ENCODE measurements at places on chromosomes 5 and 9. TPM values are rescaled to one million over a fixed set of nuclear protein-coding genes. Genes with fewer than 3 reads are reported as not detected.
A peak's percentile ranks its signal among the peaks of the same experiment; 100 is the strongest.

DNA sequence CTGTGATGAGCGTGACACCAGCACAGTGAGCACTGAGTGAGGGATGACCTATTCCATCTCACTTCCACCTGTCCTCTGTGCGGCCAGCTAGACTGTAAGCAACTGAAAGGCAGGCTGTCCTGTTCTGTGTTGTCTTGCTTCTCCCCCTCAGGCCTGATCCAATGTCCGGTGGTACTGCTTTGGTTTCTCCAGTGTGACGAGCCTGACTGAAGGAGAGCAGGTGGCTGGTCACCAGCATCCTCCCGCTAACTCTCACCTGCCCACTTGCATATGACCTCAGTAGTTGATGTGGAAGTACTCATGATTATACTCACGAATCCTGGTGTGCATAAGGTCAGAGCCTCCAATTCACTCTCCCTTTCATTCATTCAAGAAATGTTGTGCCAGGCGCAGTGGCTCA, 2.4 kb upstream of the SLC27A4 start:
- peaks cover 7% of the 10 kb centered on the region for H3K4me1 ChIP-seq
- H3K27me3 ChIP-seq = no peaks in the 10 kb centered on the region
- no peaks in the 10 kb centered on the region for H3K36me3 ChIP-seq
- no peak for DNase-seq
- no peak overlapping the region for H3K4me3 ChIP-seq

GRCh38 chr5:131206772-131207171, 36.0 kb downstream of the LYRM7 start:
- H3K4me3 ChIP-seq = no peak overlapping the region
- no peaks in the 10 kb centered on the region for H3K4me1 ChIP-seq
- H3K27ac ChIP-seq = no peak overlapping the region

GRCh38 chr5:141508440-141508797, 19.5 kb downstream of the PCDHGC5 start:
- H3K27me3 ChIP-seq = peaks cover 18% of the 10 kb centered on the region
- H3K4me1 ChIP-seq = peaks cover 60% of the 10 kb centered on the region
- H3K27ac ChIP-seq = peak overlapping the region; percentile 98
- no peak for DNase-seq

GRCh38 chr5:74519161-74519571, 121.4 kb downstream of the ENC1 start:
- peaks cover 3% of the 10 kb centered on the region for H3K27me3 ChIP-seq
- no peak overlapping the region for H3K27ac ChIP-seq
- peaks cover 17% of the 10 kb centered on the region for H3K36me3 ChIP-seq
- H3K4me1 ChIP-seq = peaks cover 33% of the 10 kb centered on the region
- DNase-seq = no peak
- no peak overlapping the region for H3K4me3 ChIP-seq

DNA sequence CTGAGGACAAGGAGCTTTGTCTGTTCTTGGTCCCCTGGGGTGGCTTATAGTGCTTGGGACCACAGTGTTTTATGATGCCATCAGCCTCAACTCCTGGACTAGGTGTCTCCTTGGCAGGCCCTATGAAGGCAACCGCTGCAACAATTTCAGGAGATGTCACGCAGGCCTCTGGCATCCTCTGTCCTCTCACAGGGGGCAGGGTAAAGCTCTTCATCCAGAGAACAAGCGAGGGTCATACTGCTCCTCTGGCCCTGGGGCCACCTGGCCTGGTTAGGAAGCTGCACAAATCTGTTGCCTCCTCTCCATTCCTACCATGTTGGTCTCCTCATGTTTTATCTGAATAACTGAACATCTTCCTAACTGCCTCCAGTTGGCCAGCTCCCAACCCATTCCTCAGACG, 148.9 kb upstream of the SPEF2 start:
- no peaks in the 10 kb centered on the region for H3K36me3 ChIP-seq
- 0 out of 2 replicates have a peak, but pooled peaks cover 7% of the 10 kb centered on the region for H3K4me1 ChIP-seq
- H3K4me3 ChIP-seq = no peak overlapping the region
- no peak overlapping the region for H3K27ac ChIP-seq
- DNase-seq = no peak

- no peak for DNase-seq
- no peak overlapping the region for H3K27ac ChIP-seq
- H3K4me1 ChIP-seq = no peaks in the 10 kb centered on the region
- no peak overlapping the region for H3K4me3 ChIP-seq
- no peaks in the 10 kb centered on the region for H3K36me3 ChIP-seq
Observed at GRCh38 chr5:94309141-94309540, 309.3 kb downstream of the KIAA0825 start.

- no peaks in the 10 kb centered on the region for H3K27me3 ChIP-seq
- peak overlapping the region; percentile 58 for H3K27ac ChIP-seq
- no peak for DNase-seq
- peaks cover 22% of the 10 kb centered on the region for H3K36me3 ChIP-seq
Observed at GRCh38 chr5:151054709-151055108, 26.1 kb downstream of the TNIP1 start.

GRCh38 chr9:131402738-131403492, 9.0 kb downstream of the PRRC2B start:
- H3K27ac ChIP-seq = peak overlapping the region; percentile 89
- peak overlapping the region; percentile 82 for H3K4me3 ChIP-seq
- peaks cover 4% of the 10 kb centered on the region for H3K36me3 ChIP-seq
- H3K27me3 ChIP-seq = no peaks in the 10 kb centered on the region

- peak; percentile 48 for DNase-seq
- peaks cover 4% of the 10 kb centered on the region for H3K4me1 ChIP-seq
- H3K4me3 ChIP-seq = peak overlapping the region; percentile 49
Observed at GRCh38 chr9:126781186-126782052, 23.4 kb upstream of the ZBTB43 start.

- H3K4me1 ChIP-seq = peaks cover 29% of the 10 kb centered on the region
- H3K27ac ChIP-seq = peak within 1 kb of the TSS; percentile 92
- no peaks in the 10 kb centered on the region for H3K36me3 ChIP-seq
- DNase-seq = peak; percentile 7
- peaks cover 5% of the 10 kb centered on the region for H3K27me3 ChIP-seq
Observed at GRCh38 chr5:157670662-157671591, at the start of gene C5orf52. Gene C5orf52 (plus strand): TSS chr5:157671533. CDS start chr5:157671615, 82 bp downstream.

DNA sequence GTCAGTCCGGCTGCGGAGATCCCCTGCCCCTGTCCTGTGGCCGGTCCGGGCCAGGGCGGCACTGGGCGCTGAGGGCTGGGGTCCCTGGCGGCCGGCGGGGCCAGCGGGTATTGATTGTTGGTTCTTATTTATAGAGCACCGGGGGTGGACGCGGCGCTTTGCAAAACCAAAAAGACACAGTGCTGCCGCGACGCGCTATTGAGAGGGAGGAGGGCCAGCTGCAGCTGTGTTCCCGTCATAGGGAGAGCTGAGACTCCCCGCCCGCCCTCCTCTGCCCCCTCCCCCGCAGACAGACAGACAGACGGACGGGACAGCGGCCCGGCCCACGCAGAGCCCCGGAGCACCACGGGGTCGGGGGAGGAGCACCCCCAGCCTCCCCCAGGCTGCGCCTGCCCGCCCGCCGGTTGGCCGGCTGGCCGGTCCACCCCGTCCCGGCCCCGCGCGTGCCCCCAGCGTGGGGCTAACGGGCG, 2.5 kb downstream of the LRRC26 start:
- H3K4me1 ChIP-seq = no peaks in the 10 kb centered on the region
- peaks cover 22% of the 10 kb centered on the region for H3K27me3 ChIP-seq
- no peaks in the 10 kb centered on the region for H3K36me3 ChIP-seq
- H3K4me3 ChIP-seq = no peak overlapping the region
- no peak overlapping the region for H3K27ac ChIP-seq
- DNase-seq = no peak

DNA sequence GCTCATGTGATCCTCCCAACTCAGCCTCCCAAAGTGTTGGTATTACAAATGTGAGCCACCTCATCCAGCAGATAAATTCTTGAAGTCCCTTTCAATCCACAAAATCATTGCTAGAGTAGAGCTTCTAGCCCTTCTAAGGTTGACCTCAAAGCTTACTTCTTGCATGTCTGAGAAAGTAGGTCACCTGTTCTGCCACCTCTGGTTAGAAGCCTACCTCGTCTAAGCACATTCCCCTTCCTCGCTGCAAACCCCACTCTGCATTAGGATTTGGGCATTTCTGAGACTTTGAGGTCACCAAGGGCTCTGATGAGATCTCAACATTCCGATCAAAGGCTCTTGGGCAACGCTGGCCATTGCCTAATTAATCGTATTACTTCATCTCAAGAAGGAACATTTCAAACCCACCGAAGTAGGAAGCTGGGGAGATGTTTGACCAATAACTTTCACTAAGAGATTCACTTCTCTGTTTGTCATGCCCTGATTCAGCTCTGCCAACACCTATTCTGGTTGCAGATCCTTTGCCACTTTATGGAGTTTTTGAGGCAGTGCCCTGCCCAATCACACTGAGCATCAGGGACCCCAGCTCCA, 8.6 kb downstream of the ADAM19 start:
- no peak overlapping the region for H3K4me3 ChIP-seq
- peak overlapping the region; percentile 40 for H3K27ac ChIP-seq
- peaks cover 73% of the 10 kb centered on the region for H3K4me1 ChIP-seq
- H3K36me3 ChIP-seq = peaks cover 42% of the 10 kb centered on the region
- no peaks in the 10 kb centered on the region for H3K27me3 ChIP-seq

DNA sequence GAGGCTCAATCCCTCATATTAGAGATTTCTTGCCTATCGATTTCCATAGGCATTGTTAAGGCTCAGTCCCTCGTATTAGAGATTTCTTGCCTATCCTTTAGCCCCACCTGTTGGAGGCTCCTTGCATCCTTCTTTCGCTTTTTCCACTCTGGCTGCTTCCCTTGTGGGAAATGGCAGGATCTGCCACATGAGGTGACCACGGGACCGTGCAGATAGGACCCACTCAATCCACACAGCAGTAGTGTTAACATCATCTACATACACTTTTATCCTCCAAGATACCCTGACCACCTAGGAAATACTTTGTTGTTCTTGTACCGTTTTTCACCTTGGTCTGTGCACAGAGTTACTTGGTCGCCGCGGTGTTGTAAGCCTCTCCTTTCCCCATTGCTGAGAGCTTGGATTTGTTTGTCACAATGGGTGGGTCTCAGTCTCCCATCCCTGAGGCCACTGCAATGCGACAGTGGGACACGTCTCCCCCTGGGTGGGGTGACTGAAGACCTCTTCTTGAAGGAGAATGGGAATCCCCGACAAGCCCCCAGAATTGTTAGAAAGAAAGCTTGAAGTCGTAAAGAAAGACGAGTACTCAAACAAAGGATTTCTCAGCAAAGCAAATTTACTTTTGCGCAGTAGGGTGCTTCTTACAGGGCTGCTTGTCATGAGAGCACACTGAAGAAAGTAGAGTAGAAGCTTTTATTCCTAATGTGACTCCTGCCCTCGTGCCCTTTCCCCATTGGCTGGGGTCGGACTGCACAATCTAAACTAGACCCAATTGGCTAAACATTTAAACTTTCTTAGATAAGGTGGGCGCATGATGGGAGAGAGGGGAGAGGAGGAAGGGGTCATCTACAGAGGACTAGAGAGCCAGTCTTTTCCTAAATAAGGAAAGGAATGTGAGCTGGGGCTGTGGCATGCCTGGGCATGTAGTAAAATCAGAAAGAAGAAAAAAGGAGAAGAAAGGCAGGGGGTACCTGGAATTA, 19.8 kb downstream of the IFT74 start:
- H3K27me3 ChIP-seq = no peaks in the 10 kb centered on the region
- peaks cover 18% of the 10 kb centered on the region for H3K4me1 ChIP-seq
- H3K36me3 ChIP-seq = no peaks in the 10 kb centered on the region
- peak overlapping the region; percentile 79 for H3K27ac ChIP-seq

DNA sequence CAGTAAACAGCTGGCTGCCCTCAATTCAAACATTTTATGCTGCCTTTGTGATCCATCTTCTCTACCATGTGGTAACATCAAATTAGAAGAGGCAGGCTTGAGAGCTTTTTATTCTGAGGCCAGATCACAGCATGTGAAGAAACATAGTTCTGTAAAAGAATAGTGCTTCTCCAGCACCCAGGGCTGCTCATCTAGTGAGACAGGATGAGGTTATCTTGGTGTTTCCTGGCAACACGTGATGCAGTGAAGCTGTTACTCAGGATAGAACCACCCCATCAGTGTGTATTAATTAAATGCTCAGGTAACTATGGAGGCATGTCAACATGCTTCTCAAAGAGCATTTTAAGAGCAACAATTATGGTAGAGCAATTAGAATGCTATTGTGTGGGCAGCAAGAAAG, 400.5 kb upstream of the ACO1 start:
- no peak overlapping the region for H3K27ac ChIP-seq
- H3K4me3 ChIP-seq = no peak overlapping the region
- no peaks in the 10 kb centered on the region for H3K27me3 ChIP-seq
- H3K4me1 ChIP-seq = no peaks in the 10 kb centered on the region

DNA sequence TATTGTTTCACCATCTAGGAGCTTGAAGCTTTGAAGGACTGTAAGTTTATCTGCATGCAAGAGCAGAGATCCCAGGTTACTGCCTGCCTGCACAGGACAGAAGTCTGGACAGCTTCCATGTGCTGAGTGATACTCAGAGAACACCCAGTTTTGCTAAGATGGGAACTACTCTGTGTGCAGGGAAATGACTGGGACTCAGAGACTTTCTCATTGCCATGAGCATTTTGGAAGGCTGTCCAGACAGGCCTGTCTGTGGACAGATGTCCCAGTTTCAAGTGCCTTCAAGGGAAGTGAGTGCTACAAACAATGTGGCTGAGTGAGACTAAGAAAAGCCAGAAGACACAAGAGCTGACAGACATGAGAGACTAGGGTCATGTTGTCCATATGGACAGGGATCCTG, 19.2 kb upstream of the ZNF131 start:
- DNase-seq = no peak
- H3K36me3 ChIP-seq = no peaks in the 10 kb centered on the region
- H3K27ac ChIP-seq = no peak overlapping the region
- H3K27me3 ChIP-seq = peaks cover 2% of the 10 kb centered on the region

DNA sequence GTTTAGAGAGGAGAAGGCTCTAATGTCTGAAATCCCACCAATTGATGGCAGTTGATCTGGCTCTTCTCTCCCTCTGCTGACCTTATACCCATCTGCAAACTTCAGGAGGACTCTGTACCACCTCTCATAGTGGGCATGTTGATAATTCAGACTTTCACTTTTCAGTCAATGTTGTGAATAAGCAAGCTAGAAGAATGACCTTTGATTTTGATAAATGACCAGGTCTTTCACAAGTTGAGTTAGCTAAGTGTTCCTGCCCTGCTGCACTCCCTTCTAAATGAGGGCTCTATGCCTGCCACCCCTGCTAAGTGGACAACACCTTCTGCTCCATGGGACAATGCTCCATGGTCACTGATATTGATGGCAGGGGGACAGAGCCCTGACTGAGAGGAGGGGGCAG, 74.7 kb downstream of the SPRY4 start:
- H3K36me3 ChIP-seq = peaks cover 4% of the 10 kb centered on the region
- H3K4me1 ChIP-seq = peaks cover 54% of the 10 kb centered on the region
- no peak for DNase-seq
- H3K4me3 ChIP-seq = no peak overlapping the region
- H3K27me3 ChIP-seq = peaks cover 4% of the 10 kb centered on the region

Gene ANGPTL2
- 15.0 TPM for total RNA-seq

Gene GABRA6
- total RNA-seq = not detected

Gene NPR3
- total RNA-seq = 43.0 TPM

Gene SPOCK1
- 118 TPM for total RNA-seq

All from HFFc6 (cell line).